Frontal cortex (tissue), 4 donors: ENCODE measurements at places on chromosomes 11 and 22. TPM values are rescaled to one million over a fixed set of nuclear protein-coding genes. Genes with fewer than 3 reads are reported as not detected.

GRCh38 chr11:134589129-134589528 lies 177.1 kb upstream of the B3GAT1 start:
- no peak for DNase-seq

DNA sequence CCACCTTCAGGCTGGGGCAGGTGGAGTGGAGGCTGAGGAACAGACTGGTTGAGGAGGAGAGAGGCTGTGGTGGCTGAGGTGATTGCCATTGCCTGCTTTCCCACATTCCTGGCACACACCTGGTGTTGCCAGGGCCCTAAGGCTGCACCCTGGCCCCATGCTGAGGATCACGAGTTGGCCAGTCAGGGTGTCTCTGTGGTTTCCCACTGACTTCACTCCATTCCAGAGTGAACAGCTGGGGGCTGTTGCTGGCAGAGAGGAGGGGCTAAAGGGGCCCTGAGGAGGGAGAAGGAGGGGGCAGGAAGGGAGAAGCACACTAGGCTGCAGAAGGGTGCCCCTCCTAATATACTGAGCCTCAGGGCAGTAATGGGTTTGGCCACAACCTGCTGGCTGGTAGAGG lies 1.8 kb downstream of the TMEM86A start:
- DNase-seq = no peak

- DNase-seq = no peak
These were observed 62.6 kb upstream of the SLC17A6 start for GRCh38 chr11:22275600-22275999.

- no peak for DNase-seq
These were observed 4.4 kb downstream of the ARRB1 start for GRCh38 chr11:75346912-75347647.

DNA sequence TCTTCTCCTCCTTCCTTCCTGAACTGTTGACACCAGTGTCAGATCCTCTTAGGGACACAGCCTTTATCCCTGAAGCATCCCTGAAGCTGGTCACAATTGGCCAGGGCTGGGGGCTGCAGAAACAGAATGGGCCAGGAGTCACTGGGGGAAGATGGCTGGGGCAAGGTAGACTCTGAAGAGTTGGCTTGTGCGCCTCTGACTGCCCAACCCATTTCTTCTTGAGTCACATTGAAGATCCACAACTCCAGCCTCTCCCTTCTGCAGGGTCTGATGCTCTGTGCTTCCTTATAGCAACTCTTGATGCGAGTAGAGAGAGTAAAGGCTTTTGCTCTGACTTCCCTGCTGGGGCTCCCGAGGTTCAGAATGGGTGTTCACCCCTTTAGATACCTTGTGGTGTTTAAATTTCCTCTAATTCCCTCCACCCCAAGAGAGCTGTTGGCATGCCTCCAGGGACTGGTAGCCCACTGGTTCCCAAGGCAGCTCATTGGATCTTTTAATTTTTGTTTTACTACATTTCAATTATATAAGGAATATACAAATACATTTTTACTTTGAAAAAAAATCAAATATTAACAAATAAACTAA lies 13.4 kb downstream of the PRDM11 start:
- no peak for DNase-seq

- DNase-seq = no peak
These were observed 22.6 kb downstream of the TMEM218 start for GRCh38 chr11:125088576-125089455.

The OR52A1 gene
- total RNA-seq = under 0.01 TPM

GRCh38 chr11:125364121-125364826 lies 131.8 kb downstream of the FEZ1 start:
- no peak for DNase-seq

The OR52N4 gene
- total RNA-seq = not detected

The BATF2 gene
- total RNA-seq = not detected

- no peak for DNase-seq
These were observed 448.0 kb upstream of the FAT3 start for GRCh38 chr11:91776655-91777054.

The ZNRF3 gene
- total RNA-seq = 7.3 TPM

- no peak for DNase-seq
These were observed 10.8 kb downstream of the SYT12 start for GRCh38 chr11:67033661-67034166.

GRCh38 chr11:36702330-36703054 lies 104.5 kb upstream of the RAG2 start:
- DNase-seq = peak; percentile 41

DNA sequence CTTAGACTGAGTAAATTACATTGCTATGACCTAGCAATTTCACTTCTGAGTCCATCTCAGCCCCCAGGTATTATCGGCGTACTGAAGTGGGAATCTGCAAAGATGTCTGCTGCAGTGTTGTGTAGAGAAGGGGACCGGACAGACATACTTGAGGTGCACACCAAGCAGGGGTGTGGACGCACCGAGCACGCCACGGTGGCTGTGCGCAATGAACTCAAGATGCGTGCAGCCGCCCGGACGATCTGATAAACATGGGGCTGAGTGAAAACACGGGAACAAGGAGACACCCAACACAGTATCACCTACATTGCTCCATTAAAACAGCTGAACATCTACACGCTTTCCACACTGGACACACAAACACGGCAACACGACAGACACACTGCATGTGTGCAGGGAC lies 454.3 kb downstream of the OPCML start:
- no peak for DNase-seq

- no peak for DNase-seq
These were observed at the start of gene CD6 for GRCh38 chr11:60971520-60971919. Gene CD6 (plus strand): TSS chr11:60971680. CDS start chr11:60971866, 186 bp downstream.

The SMTNL1 gene
- not detected for total RNA-seq

- no peak for DNase-seq
These were observed 63.4 kb downstream of the AAMDC start for GRCh38 chr11:77884186-77884828.

GRCh38 chr22:46929046-46929709 lies 166.7 kb downstream of the TBC1D22A start:
- DNase-seq = no peak

DNA sequence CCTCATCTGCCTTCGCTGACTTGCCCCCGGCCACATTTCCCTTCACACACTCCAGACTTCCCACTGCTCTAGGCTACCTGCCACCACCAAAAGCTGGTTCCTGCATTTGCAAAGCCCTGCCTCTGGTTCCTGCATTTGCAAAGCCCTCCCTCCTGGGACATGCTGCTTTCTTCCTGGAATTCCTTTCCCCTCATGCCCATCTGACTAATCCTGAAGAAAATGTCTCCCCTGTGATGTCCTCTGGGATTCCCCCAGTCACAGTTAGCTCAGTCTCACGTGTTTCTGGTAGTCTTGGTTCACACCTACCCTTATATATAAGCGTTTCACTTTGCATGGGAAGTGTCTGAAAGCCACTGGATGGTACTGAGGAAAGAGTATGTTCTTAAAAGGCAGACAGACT lies 206.9 kb downstream of the DBX1 start:
- DNase-seq = no peak

The OR51B5 gene
- total RNA-seq = 0.82 TPM

The GGTLC3 gene
- not detected for total RNA-seq

DNA sequence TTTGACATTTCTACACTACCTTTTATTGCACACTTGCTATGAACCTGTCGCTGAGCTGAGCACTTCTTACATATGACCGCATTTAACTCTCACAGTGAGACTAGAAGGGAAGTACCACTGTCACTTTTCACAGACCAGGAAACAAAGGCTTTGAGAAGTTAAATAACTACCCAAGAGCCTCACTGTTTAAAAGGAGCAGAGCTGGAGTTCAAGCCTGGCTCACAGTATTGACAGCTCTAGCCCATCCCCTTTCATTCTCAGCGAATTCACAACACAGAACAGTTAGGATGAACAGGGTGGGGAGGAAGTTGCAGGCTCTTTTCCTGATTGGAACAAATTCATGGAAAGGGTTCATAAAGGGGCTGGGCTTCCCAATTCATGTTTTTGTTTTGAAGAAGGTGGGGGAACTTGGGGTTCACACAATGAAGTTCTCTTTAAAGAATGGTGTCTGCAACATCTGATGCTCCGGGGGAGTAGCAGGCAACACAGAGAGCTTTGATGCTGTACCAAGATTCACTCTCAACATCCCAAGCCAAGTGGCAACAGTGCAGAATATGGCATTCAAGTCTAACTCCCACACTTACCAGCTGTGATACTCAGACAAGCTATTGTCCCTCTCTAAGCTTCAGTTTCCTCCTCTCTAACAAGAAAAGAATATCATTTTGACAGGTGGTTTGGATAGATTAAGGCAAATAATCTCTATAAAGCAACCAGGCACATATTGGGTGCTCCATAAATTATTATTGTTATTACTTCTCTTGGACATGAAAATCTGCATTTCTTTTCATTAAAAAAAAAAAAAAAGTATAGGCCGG lies 17.2 kb downstream of the SCGB1A1 start:
- no peak for DNase-seq

The ANO5 gene
- 22.0 TPM for total RNA-seq

DNA sequence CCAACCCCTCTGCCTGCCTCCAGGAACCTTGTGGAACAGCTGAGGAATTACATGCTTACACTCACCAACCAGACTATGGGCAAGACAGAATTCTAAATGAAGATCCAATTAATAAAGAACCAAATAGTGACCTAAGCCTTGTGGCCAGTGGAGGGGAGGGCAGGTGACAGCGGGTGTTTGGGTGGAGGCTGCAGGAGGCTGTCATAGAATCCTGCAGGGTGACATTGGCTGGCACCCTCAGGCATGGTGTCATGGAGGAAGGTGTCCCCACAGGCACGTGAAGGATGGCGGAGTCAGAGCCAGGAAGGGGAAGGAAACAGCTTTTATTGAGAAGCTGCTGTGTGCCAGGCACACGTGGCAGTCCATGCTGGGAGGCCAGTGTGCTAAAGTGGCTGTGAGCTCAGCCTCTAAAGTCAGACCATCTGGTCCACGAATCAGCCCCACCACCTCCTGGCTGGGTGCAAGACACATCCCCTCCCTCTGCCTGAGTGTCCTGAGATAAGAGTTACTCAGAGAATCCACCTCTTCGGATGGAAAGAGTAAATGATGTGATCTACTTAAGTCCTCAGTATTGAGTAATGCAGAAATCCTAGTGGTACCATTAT lies 8.7 kb downstream of the MYO18B start:
- no peak for DNase-seq

The OR2AG2 gene
- 0.41 TPM for total RNA-seq

The INTS4 gene
- total RNA-seq = 46.9 TPM

GRCh38 chr11:9831122-9831521 lies 167.2 kb downstream of the SWAP70 start:
- no peak for DNase-seq

The GPR83 gene
- 1.2 TPM for total RNA-seq

The SMIM35 gene
- not detected for total RNA-seq

GRCh38 chr11:87443707-87444106 lies 406.0 kb downstream of the TMEM135 start:
- no peak for DNase-seq

GRCh38 chr22:37022483-37023337 lies 3.2 kb downstream of the MPST start:
- no peak for DNase-seq

The PLA2G6 gene
- total RNA-seq = 19.6 TPM
